Hypothalamus (tissue), 51 donors: ENCODE measurements at places on chromosomes 16 and 17.

- no peak for DNase-seq
Observed at GRCh38 chr16:49635591-49636581, 220.0 kb downstream of the ZNF423 start.

DNA sequence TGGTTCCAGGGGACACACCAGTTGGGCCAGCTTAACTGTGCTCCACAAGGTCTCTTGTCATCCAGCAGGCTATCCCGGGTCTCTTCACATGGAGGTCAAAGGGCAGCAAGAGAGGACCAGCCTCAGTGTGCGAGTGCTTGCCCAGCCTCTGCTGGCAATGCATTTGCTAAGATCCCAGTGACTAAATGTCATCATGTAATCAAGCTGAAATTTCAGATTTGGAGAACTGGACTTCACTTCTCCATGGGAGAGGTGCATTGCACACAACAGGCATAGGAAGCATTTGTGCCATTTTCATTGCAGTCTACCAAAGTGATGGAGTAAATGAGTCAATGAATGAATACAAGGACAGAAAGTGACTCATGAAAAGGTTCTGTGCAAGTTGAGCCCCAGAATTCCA is 51.2 kb upstream of the KDM8 start:
- DNase-seq = no peak

DNA sequence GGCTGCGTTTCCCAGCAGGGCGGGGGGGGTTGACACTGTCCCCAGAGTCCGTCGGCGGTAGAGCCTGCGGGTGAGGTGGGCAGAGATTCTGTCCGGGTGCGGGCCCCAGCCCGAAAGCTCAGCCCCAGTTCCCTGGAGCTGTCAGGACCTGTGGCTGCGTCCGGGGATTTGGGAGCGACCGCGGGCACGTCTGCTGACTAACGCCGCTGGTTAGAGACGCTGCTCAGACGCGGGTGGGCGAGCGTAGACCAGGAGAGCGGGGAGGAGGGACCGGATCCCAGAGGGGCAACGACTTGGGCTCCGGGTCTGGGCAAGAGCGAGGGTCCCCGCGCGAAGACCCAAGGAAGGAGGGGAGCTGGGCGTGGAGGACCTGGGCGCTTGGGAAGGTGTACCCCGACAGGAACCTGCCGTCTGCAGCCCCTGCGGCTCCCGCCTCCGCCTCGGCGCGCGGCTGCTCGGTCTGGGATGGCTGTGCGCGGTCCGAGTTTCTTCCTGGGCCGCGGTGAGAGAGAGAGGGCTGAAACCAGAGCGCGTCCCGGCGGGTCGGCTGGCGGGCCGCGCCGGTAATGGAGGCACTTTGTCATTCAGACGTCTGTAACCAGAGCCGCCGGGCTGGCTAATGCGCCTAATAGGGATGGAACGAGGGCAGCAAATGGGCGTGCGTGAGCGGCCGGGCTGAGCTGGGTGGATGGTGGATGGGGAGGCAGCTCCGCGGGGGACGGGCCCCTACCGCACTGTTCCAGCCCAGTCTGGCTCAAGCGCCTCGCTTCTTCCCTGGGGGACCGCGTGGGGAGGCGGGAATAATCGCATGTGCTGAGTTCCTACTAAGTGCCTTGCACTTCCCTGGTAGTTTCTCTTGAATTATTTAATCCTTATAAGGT is 2.3 kb downstream of the NGFR start:
- DNase-seq = no peak

GRCh38 chr16:85501900-85502299 is 111.2 kb upstream of the GSE1 start:
- DNase-seq = no peak

DNA sequence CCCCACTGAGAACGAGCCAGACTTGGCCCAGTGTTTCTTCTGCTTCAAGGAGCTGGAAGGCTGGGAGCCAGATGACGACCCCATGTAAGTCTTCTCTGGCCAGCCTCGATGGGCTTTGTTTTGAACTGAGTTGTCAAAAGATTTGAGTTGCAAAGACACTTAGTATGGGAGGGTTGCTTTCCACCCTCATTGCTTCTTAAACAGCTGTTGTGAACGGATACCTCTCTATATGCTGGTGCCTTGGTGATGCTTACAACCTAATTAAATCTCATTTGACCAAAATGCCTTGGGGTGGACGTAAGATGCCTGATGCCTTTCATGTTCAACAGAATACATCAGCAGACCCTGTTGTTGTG is 631 bp downstream of the BIRC5 start:
- no peak for DNase-seq

- no peak for DNase-seq
Observed at GRCh38 chr16:47965439-47965838, 190.4 kb downstream of the ABCC12 start.

DNA sequence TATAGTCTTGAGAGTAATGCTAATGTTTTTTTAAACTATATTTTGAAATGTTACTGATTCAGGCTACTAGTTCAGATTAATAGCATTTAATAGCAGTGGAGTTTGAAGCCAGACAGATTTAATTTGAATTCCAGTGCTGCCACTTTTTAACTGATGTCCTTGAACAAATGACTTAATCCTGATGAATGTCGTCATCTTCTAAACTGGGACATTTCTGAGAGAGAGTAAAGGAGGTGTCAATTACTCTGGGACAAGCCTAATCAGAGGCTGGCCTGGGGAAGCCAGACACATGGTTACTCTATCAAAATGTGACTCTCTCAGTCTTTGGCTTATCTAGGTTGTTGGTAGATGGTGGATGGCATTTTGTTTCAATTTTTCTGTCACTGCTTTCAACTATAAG is 246.7 kb downstream of the HS3ST3A1 start:
- DNase-seq = no peak

DNA sequence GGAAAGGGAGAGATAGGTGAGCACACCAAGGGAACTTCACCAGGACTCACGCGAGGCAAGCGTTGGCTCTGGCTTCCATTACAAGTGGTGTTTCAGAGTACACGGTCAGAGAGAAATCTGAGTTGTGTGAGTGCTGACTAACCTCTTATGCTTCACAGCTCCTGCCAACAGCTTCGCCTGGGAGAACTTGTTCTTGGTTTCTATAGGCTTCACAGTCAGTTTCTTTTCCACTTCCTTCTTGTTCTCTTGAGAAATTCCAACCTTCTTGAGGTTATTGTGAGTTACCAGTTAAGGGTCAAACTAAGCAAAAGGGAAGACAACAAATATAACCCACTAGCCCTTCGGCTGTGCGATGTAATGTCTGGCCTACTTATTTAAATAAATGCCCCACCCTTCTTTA is 18.9 kb downstream of the PSME3IP1 start:
- DNase-seq = no peak

DNA sequence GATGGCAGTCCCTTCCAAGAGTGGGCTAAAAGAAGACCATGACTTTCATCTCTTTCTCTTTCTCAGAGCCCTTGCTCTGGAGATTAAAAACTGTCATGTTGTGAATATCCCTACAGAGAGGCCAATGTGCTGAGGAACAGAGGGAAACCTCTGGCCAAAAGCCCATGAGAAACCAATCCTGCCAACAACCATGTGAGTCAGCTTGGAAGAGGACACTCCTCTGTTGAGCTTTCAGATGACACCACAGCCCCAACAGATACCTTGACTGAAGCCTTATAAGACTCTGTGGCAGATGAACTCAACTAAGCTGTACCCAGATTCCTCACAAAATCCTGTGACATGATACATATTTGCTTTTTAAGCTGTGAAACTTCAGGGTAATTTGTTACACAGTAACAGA is 19.6 kb downstream of the CPPED1 start:
- no peak for DNase-seq

DNA sequence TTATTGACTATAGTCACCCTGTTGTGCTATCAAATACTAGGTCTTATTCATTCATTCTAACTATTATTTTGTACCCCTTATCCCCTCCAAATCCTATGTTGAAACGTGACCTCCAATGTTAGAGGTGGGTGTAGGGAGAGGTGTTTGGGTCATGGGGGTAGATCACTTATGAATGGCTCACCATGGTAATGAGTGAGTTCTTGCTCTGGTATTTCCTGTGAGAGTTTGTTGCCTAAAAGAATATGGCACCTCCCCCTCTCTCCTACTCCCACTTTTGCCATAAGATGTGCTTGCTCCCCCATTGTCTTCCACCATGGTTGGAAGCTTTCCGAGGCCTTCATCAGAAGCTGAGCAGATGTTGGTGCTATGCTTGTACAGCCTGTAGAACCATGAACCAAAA is 59.3 kb upstream of the BRD7 start:
- DNase-seq = no peak

GRCh38 chr17:43713494-43714162 is 45.0 kb downstream of the SOST start:
- DNase-seq = no peak

DNA sequence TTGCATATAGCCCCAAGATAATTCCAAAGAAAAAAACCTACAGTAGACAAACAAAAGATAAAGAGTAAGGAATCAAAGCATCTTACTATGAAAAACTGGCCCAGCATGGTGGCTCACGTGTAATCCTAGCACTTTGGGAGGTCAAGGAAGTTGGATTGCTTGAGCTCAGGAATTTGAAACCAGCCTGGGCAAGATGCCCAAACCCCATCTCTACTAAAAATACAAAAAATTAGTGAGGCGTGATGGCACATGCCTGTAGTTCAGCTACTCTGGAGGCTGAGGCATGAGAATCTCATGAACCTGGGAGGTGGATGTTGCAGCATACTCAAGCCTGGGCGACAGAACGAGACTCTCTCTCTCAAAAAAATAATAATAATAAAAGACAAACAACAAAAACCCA is 764.7 kb upstream of the KIF2B start:
- DNase-seq = no peak

DNA sequence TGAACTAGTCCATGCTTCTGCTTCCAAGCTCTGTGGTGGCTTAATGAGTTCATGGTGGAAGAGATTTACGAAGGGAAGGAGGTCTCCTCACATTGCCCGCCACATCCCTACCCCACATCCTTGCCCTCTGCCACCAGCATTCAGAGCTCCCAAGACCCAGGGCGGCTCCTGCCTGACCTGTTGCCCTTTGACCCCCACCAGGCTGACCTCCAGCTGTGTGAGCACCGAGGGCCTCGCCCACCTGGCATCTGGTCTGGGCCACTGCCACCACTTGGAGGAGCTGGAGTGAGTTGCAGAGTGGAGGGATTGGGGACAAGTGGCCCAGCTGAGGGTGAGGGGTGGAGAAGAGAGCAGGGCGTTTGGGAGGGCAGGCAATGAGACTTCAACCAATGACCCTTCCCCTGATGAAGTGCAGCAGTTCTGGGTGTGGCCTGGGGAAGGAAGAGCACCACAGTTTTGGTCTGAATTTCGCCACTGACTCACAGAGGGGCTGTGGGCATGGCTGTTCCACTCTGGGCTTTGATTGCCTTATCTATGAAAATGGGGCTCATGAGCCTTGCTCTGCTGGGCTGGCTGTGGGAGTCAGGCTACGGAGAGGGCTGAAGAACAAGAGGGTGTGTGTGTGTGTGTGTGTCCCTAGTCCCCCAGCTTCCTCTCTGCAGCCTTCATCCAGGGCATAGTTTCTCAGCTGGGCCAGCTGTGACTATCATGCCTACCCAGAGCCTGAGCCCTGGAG is 22.6 kb upstream of the CPNE2 start:
- no peak for DNase-seq

DNA sequence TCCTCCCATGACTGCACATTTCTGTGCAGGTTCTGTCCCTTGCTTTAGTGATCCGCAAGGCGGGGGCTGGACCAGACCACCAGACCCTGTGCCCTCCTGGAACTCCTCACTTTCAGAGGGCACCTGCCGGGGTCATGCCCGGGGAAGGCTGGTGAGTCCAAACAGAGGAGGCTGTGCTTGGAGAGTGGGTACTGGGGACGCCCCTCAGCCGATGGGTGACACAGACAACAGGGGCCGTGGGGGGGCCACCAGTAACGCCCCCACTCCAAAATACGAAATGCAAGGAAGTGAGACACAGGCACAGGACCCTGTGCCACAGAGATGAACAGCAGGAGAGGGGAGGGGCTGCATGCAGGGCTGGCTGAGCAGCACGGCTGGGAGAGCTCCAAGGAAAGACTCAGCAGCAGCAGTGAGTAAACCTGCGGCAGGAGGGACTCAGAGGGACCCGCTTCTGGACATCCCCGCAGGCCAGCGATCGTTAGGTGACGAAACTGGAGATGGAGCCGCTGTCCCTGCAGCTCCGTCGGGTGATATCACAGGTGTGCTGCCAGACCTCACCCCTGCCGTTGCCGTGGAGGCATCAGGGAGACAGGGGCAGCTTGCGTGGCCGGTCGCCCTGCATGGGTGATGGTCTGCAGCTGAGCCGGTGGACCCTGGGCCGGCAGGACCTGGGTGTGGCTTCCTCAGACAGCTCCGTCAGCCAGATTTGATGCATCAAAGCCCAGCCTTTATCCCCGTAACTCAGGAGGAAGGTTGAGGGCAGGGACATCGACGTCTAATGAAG is 71.2 kb upstream of the GNG13 start:
- DNase-seq = no peak

DNA sequence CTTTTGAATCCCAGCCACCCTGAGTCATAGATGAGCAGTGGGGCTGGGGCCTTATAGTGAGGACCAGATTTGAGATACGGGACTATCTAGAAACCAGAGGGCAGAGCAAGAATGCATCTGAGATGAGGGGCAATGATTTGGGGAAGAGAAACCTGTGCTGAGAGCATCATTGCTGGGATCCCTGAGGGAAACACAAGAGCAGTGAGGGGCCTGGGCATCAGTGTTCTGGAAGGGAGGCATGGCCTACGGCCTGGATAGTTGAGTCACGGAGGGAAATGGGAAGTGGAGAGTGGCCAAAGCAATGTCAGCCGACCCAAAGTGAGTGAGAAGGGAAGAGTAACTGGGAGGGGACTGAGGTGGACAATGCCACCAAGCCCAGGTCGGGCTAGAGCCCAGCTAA is 5.2 kb downstream of the CAMTA2 start:
- no peak for DNase-seq
